ENCODE measurements at places on chromosomes 12 and 14.

DNA sequence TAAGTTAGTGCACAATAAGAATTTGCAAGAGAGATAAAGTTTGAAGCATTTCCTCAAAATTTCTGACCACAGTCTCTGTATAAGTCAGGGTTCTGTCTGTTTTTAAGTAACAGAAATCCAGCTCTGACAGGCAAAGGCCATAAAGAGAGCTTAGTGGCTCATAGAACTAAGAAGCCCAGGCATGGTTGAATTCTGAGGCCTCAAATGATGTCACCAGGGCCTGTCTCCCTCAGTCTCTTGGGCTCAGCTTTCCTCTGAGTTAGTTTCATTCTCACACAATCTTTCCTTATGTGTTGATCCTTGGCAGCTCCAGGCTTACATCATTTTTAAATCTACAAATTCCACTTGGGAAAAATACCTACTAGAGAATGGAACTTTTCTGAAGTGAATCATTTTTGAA lies 173.4 kb upstream of the ATP2B1 start:
- DNase-seq: no peak

- no peak for DNase-seq
These were observed 3.3 kb downstream of the ETNK1 start for GRCh38 chr12:22628228-22628627.

GRCh38 chr14:91065266-91065665 lies 4.8 kb upstream of the RPS6KA5 start:
- no peak for DNase-seq

GRCh38 chr12:64065881-64066451 lies 156.1 kb downstream of the KICS2 start:
- DNase-seq: no peak

DNA sequence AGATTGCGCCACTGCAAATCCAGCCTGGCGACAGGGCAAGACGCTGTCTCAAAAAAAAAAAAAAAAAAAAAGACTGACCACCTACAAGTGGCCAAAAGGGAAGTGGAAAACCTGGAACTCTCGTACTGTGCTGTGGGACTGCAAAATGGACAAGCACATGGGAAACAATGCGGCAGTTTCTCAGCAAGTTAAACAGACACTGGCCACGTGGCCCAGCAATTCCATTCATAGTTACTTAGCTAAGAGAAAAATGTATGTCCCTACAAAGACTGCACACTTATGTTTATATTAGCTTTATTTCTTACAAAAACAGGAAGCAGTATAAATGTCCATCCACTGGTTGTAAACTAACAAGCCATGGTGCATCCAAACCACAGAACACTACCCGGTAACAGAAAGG lies 5.6 kb downstream of the CHFR start:
- DNase-seq: no peak

- no peak for DNase-seq
These were observed 34.2 kb downstream of the DAO start for GRCh38 chr12:108914121-108914531.

DNA sequence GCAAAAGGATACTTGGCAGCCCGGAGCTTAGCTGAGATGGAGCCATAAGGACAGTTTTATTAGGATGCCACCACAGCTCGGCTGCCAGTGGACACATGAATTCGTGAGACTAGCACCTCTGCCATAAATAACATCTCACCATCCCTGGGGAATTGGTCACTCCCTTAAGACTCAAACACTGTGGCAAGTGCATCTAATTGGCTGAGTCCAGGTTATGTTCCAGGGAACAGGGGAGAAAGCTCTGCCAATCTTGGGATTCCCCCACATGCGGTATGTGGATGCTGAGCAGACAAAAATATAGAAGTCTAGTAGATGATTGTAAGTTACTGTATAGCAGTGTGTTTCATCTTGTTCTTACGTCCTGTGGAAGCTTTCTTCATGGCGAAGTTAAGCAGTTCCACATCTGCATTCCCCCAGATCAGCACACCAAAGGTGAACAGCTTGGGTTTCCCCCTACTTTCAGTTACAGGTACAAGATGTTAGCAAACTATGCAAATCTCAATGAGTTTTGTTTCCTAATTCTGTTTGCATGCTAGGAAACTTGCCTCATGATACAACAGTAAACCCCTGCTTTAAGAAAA lies 131.1 kb downstream of the ETV6 start:
- no peak for DNase-seq

DNA sequence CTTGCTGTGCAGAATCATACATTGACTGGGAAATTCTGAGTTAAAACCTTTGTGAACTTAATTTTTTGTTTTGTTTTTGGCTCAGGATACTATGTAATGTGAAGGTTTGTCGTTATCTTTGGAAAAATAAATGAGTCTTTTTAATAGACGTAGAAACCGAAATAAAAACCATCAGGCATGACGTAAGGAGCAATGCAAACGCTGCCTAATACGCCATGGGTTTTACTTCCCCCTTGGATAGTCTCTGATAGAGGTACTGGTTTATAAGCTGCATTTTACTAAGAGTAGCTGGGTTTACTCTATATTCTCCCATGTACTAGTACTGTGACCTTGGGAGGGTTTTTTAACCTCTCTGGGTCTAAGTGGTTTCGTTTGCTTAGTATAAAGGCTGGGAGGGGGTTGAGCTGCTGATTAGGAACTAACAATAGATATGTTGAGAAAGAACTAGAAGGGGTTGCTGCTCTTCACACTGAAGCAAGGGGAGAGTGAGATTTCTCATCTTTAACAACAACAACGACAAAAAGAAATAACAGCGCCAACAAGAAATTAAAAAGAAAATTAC lies 66.8 kb upstream of the SLCO1C1 start:
- no peak for DNase-seq

- no peak for DNase-seq
These were observed 854.5 kb downstream of the SLC6A15 start for GRCh38 chr12:84058136-84058535.

- DNase-seq: no peak
These were observed 439.8 kb downstream of the MDGA2 start for GRCh38 chr14:47235619-47236018.

- no peak for DNase-seq
These were observed 117.5 kb downstream of the DYRK2 start for GRCh38 chr12:67765776-67766766.
